ENCODE measurements at places on chromosomes 5 and 9.

DNA sequence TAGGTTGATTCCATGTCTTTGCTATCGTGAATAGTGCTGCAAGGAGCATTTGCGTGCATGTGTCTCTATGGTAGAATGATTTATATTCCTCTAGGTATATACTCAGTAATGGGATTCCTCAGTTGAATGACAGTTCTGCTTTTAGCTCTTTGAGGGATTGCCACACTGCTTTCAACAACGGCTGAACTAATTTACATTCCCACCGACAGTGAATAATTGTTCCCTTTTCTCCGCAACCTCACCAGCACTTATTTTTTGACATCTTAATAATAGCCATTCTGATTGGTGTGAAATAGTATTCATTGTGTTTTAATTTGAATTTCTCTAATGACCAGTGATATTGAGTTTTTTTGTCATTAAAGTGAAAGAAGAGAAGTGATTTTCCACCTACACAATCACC lies 18.5 kb downstream of the IFNA5 start:
- no peak for DNase-seq

DNA sequence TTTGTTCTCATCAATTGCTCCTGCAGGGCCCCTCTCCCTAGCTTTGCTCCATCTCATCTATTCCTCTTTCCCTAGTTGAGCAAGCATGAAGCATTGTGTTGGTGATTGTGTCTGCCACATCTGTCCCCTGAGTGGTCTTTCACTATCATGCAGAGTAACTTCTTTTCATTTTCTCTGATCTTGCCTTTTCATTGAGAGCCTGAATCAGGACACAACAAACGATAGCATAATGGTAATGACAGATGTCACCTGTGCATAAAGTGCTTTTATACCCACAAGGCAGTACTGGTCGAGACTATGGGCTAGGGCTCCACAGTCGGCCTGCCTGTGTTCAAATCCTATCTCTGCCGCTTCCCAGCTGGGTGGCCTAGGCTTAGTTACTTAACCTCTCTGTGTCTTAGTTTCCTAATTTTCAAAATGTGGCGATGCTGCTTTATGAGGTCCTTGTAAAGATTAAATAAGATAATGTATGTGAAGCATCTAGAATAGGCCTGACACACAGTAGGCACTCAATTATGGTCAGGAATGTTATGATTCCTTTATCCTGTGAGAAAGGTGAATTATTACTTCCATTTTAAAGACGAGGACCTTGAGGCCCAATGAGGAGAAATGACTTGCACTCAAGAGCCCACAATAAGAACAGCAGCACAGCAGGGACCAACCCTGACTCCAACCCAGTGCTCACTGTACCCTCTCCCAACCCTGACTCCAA lies 137.1 kb upstream of the ZNF618 start:
- no peak for DNase-seq

DNA sequence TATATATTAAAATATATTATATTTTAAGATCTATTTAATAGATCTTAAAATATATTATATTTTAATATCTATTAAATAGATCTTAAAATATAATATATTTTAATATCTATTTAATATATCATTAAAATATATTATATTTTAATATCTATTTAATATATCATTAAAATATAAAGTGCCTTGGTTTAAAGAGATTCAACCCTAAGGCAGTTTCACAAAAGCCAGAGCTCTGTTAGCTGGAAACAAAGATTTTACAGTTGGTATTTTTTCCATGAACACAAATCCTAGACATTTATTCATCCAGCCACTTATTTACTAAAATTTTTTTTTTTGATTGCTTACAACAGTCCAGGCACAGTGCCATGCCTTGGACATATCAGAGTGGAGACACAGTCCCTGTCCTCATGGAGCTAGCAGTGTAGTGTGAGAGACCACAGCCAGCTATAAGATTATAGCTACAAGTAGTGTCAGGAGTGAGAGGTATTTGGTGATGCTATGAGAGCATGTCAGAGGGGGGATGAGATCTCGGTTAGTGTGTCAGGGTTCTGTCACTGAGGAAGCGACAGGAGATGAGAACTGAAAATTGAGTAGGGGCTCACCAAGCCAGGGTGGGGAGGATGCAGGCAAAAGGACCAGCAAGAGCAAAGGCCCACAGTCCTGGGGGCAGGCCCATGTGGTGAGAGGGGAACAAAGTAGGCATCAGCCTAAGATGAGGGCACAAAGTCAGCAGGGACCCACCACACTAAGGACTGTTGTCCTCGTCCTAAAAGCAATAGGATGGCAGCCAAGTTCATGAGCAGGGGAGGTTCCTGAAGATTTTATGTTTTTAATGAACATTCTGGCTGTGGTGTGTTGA lies 74.5 kb downstream of the FBXO38 start:
- no peak for DNase-seq

GRCh38 chr5:55600497-55601203 lies 65.9 kb upstream of the PLPP1 start:
- no peak for DNase-seq

GRCh38 chr5:136890431-136891148 lies 525.2 kb upstream of the TRPC7 start:
- no peak for DNase-seq
